Stimulated activated CD4-positive, alpha-beta T cell treated with anti-CD3 and anti-CD28 coated beads, Interleukin-4, amount 100 ng/mL, for 24 hours (primary cell): ENCODE measurements at places on chromosomes 7 and 10.

DNA sequence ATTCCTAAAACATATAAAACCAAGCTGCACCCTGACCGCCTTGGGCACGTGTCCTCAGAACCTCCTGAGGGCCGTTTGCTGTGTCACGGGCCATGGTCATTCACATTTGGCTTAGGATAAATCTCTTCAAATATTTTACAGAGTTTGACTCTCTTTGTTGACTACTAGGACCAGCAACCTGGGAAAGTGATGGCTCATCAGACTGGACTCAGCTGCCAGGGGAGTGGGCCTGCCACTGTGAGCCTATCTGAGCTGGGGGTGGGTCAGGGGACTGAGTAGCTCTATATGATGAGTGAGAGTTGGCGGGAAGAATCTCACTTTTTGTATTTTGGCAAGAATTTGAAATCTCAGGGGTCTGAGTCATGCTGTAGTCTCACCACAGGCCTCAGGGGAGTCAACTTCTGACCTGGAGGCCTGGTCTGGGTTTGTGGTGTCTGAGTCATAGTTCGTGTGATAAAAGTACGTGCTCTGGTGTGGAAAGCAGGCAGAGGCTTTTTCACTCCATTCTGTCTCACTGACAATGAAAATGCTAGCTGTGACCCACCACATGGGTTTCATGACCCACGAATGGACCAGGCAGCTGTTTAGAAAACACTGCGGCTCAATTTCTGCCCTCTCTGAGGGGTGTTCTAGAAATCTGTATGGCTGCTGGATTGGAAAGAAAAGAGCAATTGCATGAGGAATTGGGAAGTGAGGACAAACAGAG, 4.2 kb upstream of the UPP1 start:
- peak; percentile 83 for DNase-seq

GRCh38 chr7:141208539-141208938, 134.7 kb downstream of the TMEM178B start:
- no peak for DNase-seq

- DNase-seq, result no peak
Measured at GRCh38 chr7:46179061-46179610, 258.1 kb upstream of the IGFBP3 start.

DNA sequence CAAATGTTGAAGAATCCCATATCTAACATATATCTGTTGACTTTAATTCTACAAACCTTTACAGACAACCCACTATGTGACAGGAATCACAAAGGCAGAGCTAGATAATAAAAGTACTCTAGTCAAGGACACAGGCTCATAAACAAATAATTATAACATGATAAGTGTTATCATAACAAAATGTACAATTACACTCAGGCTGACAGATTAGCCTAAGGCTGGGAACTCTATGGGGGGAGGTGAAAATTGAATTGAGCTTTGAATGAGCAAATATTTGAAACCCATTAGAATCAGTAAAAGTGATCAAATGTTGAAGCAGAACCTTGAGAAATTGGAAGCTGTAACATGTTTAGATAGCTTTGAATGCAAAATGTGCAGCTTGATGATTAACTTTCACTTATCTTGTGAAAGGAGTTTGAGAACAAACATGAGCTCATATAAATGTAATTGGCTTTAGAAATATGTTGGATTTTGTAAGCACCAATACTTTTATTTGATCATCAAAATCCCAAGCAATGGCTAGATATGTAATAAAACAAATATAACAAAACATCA, 970.2 kb downstream of the SORCS3 start:
- no peak for DNase-seq

- no peak for DNase-seq
Measured at GRCh38 chr10:26839966-26840627, 20.7 kb downstream of the ABI1 start.

- DNase-seq, result no peak
Measured at GRCh38 chr10:48705401-48705938, 20.8 kb downstream of the WDFY4 start.

GRCh38 chr10:65275296-65275695, 1650.5 kb upstream of the LRRTM3 start:
- no peak for DNase-seq

GRCh38 chr10:119657725-119658124, 6.5 kb downstream of the BAG3 start:
- DNase-seq, result no peak

- DNase-seq, result no peak
Measured at GRCh38 chr10:72081210-72081609, 7.1 kb downstream of the SPOCK2 start.

GRCh38 chr10:88388324-88388723, 194.8 kb downstream of the RNLS start:
- DNase-seq, result no peak
